GM23338 (cell line): ENCODE measurements at places on chromosomes 2 and 18. TPM values are rescaled to one million over a fixed set of nuclear protein-coding genes. Genes with fewer than 3 reads are reported as not detected.

ANKRD29 gene
- 36.6 and 38.2 TPM in 2 replicates for polyA plus RNA-seq

REG3G gene
- not detected in 2 replicates for polyA plus RNA-seq

GRCh38 chr18:48724939-48725338 is 186.1 kb downstream of the CTIF start:
- H3K36me3 ChIP-seq, result no peaks in the 10 kb centered on the region
- H3K4me1 ChIP-seq, result no peaks in the 10 kb centered on the region
- no peak for DNase-seq
- H3K4me3 ChIP-seq, result no peak overlapping the region

- no peaks in the 10 kb centered on the region for H3K27me3 ChIP-seq
- no peak overlapping the region for H3K4me3 ChIP-seq
- no peaks in the 10 kb centered on the region for H3K4me1 ChIP-seq
- H3K36me3 ChIP-seq, result peaks cover 4% of the 10 kb centered on the region; the same call in 1 of the 2 replicates
These were observed 11.4 kb downstream of the WDSUB1 start for GRCh38 chr2:159275111-159275510.

DNA sequence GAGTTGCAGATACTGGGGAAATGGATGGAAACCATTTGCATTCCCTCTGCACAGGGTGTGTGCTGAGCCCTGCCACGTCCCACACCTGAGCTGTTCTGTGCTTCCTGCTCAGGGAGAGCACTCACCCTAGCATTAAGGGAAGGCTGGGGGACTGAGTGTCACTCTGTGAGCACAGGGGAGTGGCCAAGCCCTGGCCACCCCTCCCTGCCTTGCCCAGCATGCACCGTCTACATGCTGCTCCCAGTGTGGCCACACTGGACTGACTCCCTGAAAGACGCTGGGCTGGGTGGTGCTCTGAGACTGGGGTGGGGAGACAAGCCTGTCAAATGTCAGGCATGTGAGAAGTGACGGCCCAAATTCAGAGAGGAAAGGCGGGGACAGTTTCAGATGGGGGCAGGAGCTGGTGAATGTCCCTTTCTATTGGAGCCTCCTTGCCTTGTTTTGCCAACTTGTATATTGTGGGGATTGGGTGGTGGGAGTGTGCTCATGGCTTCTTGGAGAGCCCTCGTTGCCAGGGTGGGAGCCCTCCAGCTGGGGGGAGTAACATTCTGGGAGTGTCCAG is 298.4 kb upstream of the HS6ST1 start:
- H3K4me3 ChIP-seq, result no peak overlapping the region
- DNase-seq, result no peak
- no peaks in the 10 kb centered on the region for H3K27me3 ChIP-seq
- H3K36me3 ChIP-seq, result no peaks in the 10 kb centered on the region
- no peak overlapping the region for H3K27ac ChIP-seq
- H3K4me1 ChIP-seq, result no peaks in the 10 kb centered on the region

- no peaks in the 10 kb centered on the region for H3K27me3 ChIP-seq
- no peak overlapping the region for H3K27ac ChIP-seq
- no peaks in the 10 kb centered on the region for H3K36me3 ChIP-seq
- H3K4me3 ChIP-seq, result no peak overlapping the region
- no peak for DNase-seq
These were observed 22.8 kb downstream of the ICA1L start for GRCh38 chr2:202848813-202849212.

- no peaks in the 10 kb centered on the region for H3K27me3 ChIP-seq
- DNase-seq, result no peak
- H3K36me3 ChIP-seq, result no peaks in the 10 kb centered on the region
- H3K4me3 ChIP-seq, result no peak overlapping the region
These were observed 171.9 kb downstream of the FHOD3 start for GRCh38 chr18:36469461-36469860.

- H3K4me1 ChIP-seq, result no peaks in the 10 kb centered on the region
- no peak for DNase-seq
- H3K36me3 ChIP-seq, result no peaks in the 10 kb centered on the region
- no peak overlapping the region for H3K4me3 ChIP-seq
- no peaks in the 10 kb centered on the region for H3K27me3 ChIP-seq
These were observed 113.2 kb downstream of the SH3RF3 start for GRCh38 chr2:109242210-109242653.
